ENCODE measurements at places on chromosomes 2 and 18. TPM values are rescaled to one million over a fixed set of nuclear protein-coding genes. Genes with fewer than 3 reads are reported as not detected.

GRCh38 chr18:23540867-23541266, 37.6 kb downstream of the RMC1 start:
- DNase-seq = no peak
- H3K27ac ChIP-seq = peak overlapping the region; percentile 88
- H3K4me3 ChIP-seq = peak overlapping the region; percentile 74
- H3K4me1 ChIP-seq = peaks cover 28% of the 10 kb centered on the region

- H3K27me3 ChIP-seq = peaks cover 16% of the 10 kb centered on the region
- no peaks in the 10 kb centered on the region for H3K36me3 ChIP-seq
- H3K4me1 ChIP-seq = peaks cover 26% of the 10 kb centered on the region
- H3K27ac ChIP-seq = no peak overlapping the region
- H3K4me3 ChIP-seq = peak overlapping the region; percentile 93
These were observed 2.0 kb downstream of the OTOS start for GRCh38 chr2:240138254-240138984.

DNA sequence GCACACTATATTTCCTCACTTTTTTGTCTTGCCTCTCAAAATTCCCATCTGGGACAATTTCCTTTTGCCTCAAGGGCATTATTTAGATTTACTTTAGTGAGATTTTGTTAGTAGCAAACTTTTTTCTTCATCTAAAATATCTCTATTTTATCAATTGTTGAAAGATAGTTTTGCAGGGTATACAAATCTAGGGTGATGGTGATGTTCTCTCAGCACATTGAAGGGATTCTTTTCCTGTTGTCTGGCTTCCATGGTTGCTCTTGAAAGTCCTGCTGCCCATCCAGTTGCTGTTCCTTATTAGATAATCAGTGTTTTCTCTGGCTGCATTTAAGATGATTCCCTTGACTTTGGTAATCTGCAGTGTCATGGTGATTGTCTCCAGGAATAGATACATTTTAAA, 48.1 kb downstream of the NPAS2 start:
- H3K36me3 ChIP-seq = peaks cover 4% of the 10 kb centered on the region
- no peak for DNase-seq

DNA sequence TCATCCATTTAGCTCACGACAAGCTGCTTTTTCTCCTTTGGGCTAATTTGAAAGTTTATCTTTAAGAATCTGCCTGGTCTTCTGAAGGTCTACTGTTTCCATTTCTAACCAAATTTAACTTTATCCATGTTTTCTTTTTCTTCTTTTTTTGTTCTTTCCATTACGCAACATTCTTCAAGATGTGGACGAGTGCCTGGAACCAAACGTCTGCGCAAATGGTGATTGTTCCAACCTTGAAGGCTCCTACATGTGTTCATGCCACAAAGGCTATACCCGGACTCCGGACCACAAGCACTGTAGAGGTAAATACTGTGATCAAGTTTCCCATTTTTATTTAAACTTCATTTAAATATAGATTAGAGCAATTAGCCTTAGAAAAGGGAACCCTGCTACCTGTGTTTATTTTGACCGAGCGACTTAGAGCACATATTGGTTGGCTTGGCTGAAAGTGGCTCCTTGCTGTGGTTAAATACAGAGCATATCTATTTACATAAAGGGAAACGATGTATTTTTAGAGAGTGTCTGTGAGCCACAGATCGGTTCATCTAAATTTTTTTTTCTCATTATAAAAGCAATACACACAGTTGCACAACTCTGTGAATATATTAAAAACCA, 183.4 kb upstream of the RASGRP3 start:
- no peak overlapping the region for H3K27ac ChIP-seq
- DNase-seq = no peak
- no peaks in the 10 kb centered on the region for H3K4me1 ChIP-seq

The SERPINB3 gene
- total RNA-seq = not detected
